Stimulated activated CD8-positive, alpha-beta memory T cell treated with anti-CD3 and anti-CD28 coated beads, Interleukin-7, amount 100 ng/mL, for 48 hours (primary cell): ENCODE measurements at places on chromosomes 1 and 21.

- DNase-seq: no peak
Measured at GRCh38 chr1:197171531-197171930, 25.1 kb upstream of the ASPM start.

DNA sequence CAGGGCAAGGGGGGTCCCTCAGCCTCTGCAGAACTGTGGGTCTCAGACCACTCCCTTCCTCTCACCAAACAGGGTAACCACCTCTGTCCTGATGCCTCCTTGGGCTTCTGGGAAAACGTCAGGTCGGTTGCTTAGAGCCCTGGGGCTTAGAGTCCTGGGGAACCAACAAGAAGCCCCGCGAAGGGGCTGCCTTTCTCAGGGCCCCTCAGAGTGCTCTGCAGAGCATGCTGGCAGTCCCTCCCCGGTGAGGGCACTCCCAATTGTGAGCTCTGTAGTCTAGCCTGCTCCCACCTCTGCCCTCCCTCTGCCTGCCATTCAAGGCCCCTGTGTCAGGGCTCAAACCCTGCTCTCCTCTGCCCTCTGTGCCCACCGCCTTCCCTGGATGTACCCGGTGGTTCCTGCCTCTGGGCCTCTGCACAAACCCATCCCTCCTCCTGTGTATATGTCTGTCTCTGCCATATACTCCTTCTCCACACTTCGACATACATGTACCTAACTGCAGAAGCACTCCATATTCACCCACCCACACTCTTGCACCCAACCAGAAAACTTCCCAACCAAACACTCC is 92.3 kb downstream of the DMRTB1 start:
- DNase-seq: no peak

GRCh38 chr1:244102468-244102867 is 51.4 kb downstream of the ZBTB18 start:
- DNase-seq: no peak

- DNase-seq: no peak
Measured at GRCh38 chr1:64884261-64885040, 81.9 kb downstream of the JAK1 start.

GRCh38 chr1:228424685-228425660 is 8.3 kb upstream of the TRIM17 start:
- DNase-seq: no peak

DNA sequence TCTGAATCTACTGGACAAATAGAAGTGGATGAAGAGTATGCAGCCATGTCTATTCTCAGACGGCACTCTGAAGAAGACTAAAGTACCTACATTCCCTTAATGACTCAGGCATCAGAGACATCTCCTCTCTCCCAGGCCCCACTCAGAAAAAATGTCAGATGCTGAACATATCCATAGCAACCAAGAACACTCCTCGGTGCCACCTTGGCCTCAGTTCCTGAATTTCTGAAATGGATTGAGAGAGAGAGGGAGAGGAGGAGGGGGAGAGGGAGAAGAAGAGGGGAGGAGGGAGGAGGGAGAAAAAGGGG is 16.0 kb upstream of the OVAAL start:
- DNase-seq: no peak

DNA sequence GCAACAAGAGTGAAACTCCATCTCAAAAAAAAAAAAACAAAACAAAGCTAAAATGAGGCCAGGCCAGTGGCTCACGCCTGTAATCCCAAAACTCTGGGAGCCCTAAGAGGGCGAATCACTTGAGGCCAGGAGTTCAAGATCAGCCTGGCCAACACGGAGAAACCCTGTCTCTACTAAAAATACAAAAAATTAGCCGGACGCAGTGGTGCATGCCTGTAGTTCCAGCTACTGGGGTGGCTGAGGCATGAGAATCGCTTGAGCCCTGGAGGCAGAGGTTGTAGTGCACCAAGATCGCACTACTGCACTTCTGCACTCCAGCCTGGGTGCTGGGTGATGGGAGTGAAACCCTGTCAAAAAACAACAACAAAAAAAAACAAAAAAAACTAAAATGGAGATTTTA is 191.2 kb upstream of the SGIP1 start:
- no peak for DNase-seq

DNA sequence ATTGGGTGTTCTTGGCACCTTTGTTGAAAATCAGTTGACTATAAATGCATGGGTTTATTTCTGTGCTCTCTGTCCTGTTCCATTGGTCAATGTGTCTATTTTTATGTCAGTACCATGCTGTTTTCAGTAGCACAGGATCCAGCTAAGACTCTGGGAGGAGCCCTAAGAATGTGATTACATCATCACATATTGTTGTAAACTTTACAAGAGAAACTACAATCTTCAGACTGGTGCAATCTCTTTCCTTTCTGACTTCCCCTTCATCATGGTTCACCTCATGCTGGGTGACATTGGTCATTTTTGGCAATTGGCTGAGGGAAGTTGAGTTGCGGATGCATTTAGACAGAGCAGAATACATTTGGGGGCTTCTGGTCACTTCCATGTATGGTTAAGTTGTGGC is 88.4 kb downstream of the C21orf91 start:
- no peak for DNase-seq

- DNase-seq: no peak
Measured at GRCh38 chr1:24043345-24044032, 63.4 kb upstream of the SRSF10 start.

- peak; percentile 13 for DNase-seq
Measured at GRCh38 chr1:112956544-112957132, 642 bp upstream of the SLC16A1 start.

DNA sequence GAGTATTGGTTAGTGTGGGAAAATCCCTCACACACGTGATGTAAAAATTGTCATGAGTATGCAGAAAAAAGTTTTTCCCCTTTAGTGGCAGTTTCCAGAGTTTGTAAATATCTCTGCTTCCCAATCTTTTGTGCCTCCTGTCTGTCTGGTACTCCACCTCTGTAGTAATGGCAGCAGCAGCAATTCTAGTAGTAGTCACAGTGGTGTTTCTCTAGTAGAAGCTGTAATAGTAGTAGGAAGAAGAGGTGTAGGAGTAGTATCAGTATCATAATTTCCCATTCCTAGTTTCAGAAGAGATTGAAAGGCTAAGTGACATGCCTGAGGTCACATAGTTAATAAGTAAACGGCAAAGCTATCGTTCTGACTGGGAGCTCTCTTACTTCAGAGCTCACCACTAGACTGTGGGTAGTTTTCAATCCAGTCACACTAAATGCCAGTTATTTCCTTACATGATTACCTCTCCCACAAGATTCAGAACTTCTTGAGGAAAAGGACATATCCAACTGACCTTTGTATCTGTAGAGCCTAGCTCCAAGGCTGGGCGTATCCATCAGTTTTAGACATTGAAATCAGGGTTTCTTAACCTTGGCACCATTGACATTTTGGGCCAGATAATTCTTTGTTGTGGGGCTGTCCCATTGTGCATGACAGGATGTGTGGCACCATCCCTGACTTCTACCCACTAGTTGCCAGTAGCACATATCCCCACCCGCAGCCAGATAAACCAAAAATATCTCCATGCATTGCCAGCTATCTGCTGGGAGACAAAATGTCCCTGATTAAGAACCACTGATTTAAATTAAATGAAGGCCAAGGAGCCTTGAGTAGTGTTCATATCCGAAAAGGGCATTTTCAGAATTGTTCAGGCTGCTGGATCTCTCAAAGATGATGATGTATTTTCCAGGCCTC is 135.9 kb downstream of the FGGY start:
- no peak for DNase-seq

- no peak for DNase-seq
Measured at GRCh38 chr1:232283864-232284263, 346.1 kb downstream of the SIPA1L2 start.

GRCh38 chr1:219387211-219387610 is 213.5 kb downstream of the LYPLAL1 start:
- no peak for DNase-seq

DNA sequence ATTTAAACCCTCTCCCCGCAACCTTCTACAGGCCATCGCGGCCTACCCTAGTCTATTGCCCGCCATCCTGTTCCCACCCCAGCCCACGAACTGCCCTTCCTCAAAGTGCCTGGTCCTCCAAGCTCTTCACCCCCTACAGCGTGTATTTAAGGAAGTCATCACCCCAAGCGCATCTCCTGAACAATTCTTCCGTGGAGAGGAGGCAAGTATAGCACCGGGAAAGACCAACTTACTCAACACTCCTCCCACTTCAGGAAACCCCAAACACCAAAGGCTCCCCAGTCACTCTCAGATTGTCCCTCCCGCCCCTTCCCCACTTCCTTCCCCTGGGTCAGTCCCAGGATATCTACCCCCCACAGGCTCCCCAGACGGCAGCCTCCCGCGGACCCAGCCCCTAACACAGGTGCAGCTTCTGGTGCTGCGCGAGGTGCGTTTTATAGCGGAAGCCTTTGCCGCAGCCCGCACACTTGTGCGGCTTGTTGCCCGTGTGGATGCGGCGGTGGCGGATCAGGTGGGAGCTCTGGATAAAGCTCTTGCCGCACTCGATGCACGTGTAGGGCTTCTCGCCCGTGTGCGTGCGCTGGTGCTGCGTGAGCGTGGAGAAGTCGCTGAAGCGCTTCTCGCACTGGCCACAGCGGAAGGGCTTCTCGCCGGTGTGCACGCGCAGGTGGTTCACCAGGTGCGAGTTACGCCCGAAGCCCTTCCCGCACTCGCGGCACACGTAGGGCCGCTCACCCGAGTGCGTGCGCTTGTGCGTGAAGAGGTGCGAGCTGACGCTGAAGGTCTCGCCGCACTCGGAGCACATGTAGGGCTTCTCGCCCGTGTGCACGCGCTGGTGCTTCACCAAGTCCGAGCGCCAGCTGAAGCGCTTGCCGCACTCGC is 25.5 kb downstream of the ZNF697 start:
- DNase-seq: no peak

DNA sequence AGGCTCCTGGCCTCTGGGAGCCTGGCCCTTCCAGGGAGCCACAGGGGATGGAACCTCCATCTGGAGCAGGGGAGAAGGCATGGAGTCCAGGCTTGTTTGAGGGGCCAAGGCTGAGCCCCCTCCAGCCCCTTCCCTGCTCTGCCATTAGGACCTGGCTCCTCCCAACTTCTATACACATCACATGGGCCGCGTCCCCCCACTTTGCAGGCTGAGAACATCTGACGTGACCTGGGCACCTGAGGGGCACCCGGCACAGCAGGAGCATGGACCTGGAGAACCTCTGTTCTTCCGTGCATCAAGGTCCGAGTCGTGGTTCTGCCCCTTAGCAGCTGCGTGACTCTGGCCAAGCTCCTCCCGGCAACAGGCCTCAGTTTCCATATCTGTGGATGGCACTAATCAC is 3.9 kb upstream of the AIRE start:
- DNase-seq: no peak

DNA sequence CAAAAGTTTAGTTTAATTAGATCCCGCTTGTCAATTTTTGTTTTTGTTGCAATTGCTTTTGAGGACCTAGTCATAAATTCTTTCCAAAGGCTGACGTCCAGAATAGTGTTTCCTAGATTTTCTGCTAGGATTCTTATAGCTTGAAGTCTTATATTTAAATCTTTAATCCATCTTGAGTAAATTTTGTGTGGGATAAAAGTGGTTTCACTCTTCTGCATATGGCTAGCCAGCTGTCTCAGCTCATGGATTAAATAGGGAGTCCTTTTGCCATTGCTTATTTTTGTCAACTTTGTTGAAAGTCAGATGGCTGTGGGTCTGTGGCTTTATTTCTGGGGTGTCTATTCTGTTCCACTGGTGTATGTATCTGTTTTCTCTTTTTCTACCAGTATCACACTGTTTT is 801.3 kb upstream of the ADGRL4 start:
- no peak for DNase-seq

DNA sequence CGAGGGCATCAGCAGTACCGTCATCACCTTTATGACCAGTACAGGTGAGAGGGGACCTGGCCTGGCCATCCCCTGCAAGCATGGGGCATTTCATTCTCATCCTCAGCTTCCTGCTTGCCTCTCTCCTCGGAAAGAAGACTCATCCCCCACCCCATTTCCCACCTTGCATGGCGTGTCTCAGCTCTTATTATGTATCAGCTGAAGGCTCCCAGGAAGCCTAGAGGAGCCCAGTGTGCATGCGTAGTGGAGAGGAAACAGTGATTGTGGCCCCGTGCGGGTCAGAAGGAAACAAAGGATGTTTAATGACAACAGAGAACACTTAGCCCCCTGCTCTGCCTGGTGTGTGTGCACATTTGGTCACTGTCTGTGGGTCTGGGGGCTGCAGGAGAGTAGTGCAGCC is 40.3 kb upstream of the CNTN2 start:
- no peak for DNase-seq

DNA sequence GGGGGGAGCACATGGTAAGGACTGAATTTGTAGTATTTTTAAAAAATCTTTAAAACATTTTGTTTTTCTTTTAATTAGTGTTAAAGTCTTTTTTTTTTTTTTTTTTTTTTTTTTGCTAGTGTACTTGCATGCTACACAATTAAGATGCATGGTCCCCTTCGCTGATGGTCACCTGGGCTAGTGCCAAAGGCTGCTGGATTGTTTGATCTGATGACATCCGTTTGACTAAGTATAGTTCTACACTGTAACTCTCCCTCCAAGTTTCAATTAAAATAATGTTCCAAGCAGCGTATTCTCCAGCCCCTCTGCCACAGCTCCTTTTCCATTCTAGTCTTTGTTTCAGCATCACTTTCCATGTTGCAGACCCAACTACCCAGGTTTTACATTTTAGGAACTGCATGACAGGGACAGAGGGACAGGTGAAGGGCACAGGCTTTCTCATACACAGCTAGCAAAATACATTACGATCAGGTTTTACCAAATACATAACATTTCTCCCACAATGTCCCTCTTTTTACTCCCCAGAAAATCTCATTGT is 852 bp upstream of the RAVER2 start:
- no peak for DNase-seq

DNA sequence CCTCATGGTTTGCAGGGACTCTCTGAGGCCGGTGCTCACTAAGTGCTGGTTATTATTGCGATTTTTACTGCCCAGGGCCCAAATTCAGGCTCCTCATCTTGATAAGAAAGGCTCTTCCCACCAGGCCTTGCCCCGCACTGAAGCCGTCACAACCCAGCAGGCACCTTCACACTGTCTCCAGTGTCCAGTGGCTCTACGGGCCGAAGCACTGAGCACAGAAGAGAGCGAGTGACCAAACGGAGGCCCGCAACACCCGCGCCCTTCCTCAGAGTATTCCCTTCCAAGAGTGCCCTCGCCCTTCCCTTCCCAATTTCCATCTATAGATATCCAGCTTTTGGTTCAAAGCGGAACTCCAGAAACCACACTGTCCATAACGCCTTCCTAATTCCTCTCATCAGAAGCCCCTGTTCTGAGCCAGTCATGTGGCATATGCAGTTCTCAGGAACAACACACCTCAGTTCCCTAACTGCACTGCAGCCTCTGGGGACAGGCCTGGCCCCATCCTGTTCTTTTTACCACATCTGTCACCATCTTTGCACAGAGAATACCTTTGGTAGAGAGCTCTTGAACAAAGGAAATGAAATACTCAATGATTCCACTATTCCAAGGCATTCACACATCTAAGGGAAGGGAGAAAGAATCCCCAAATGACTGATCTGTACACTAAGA is 15.1 kb downstream of the FALEC start:
- no peak for DNase-seq

- no peak for DNase-seq
Measured at GRCh38 chr1:210233216-210233494, 559 bp downstream of the SERTAD4 start.
